ENCODE measurements at places on chromosomes 7 and 10.

GRCh38 chr7:134701272-134701671 lies 54.6 kb downstream of the BPGM start:
- DNase-seq = no peak

GRCh38 chr10:13608246-13608853 lies 21.6 kb downstream of the PRPF18 start:
- DNase-seq = no peak

DNA sequence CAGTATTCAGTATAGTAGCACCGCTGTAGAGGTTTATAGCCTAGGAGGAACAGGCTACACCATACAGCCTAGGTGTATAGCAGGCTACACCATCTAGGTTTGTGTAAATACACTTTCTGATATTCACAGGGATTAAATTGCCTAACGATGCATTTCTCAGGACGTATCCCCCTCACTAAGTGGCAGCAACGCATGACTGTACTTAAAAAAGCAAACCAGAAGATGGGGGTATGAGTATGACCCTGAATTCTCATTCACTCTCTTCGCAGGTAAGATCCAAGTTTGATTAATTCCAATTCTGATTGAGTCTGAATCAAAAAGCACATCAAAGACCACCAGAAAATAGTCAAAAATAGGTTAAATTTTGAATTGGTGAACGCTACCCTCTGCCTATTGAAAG lies 972 bp downstream of the ORC5 start:
- no peak for DNase-seq

GRCh38 chr7:131835141-131835540 lies 278.7 kb upstream of the PODXL start:
- DNase-seq = no peak

DNA sequence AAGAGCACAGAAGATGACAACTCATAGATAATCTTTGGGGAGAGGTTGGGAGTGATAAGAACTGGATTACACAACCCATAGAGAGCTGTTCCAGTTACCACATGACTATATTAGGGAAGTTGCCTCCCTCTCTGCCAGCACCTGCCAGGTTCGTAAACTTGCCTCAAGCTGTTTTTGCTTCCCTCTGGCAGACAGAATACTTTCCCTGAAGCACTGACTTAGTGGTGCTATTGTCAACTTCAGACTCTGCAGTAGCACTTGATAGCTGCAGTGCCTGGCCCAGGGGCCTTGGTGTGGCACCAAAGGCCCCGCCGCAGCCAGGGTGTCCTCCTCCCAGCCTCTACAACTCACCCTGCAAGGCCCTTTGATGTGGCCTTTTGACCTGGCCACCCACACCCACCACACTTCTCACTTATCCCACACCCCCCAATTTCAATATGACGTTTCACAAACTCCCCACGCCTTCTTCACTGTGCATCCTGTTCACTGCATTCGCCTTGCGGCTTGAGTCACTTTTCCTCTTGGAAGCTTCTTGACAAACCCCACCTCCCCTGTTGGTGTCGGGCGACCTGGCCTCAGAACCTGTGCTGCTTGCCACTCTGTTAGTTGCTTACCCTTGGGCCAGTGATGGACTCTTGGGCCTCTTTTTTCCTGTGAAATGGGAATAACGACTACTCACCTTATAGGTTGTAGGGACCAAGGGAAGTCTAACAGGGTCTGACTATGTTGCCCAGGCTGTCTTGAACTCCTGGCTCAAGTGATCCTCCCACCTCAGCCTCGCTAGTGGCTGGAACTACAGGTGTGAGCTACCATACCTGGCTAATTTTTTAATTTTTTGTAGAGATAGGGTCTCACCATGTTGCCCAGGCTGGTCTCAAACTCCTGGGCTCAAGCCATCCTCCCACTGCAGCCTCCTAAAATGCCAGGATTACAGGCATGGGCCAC lies 50.2 kb upstream of the PODXL start:
- peak; percentile 16 for DNase-seq

GRCh38 chr10:113735913-113736312 lies 15.6 kb upstream of the PLEKHS1 start:
- no peak for DNase-seq

DNA sequence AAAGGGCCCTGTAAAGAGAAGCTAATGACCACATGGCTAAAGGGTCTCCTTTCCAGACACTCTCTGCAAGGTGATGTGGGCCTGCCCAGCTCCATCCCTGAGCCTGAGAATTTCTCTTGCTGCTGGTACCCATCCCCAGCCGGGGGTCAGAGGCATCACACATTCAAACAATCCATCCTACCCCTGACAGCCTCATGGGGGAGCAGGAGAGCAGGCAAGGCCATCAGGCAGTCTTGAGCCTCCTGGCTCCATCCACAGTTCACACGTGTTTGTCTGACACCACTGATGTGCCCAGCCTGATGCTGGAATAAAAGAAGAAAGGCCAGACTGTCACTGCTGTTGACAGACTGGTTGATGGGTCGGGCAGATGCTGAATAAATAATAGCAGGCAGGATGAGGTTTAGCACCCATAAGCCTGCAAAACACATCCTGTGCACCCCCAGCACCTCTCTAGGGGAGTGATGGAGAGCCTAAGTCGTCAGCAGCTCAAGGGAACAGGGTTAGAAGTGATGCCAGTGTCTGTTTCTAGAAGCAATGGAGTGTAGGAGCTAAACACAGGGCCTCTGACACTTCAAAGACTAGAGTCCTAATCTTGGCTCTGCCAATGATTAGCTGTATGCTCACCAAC lies 43.5 kb downstream of the TLL2 start:
- DNase-seq = peak; percentile 25

- DNase-seq = peak; percentile 14
These were observed 17.5 kb downstream of the RASGEF1A start for GRCh38 chr10:43249151-43249961.

- no peak for DNase-seq
These were observed 35.1 kb upstream of the PCGF5 start for GRCh38 chr10:91185239-91185875.

- DNase-seq = no peak
These were observed 150.7 kb upstream of the KLF14 start for GRCh38 chr7:130884437-130885417.

Data from activated CD4-positive, alpha-beta memory T cell treated with anti-CD3 and anti-CD28 coated beads, Interleukin-2, amount 10 ng/mL, durations not matched to agents 7 days and 5 days (primary cell).